ENCODE measurements at places on chromosomes 2 and 18. TPM values are rescaled to one million over a fixed set of nuclear protein-coding genes. Genes with fewer than 3 reads are reported as not detected.

ABCG5 gene
- total RNA-seq: not detected

CCDC102B gene
- 12.9 TPM for total RNA-seq

PXDN gene
- 151 TPM for total RNA-seq

CNRIP1 gene
- total RNA-seq: 54.8 TPM

CROCC2 gene
- not detected for total RNA-seq

CD8B2 gene
- total RNA-seq: not detected

TUBB8B gene
- not detected for total RNA-seq

ONECUT2 gene
- not detected for total RNA-seq

SERPINB5 gene
- not detected for total RNA-seq

DSG1 gene
- total RNA-seq: not detected

PSMA8 gene
- total RNA-seq: not detected

PLCD4 gene
- 1.7 TPM for total RNA-seq

KCNE4 gene
- 6.4 TPM for total RNA-seq

OTX1 gene
- total RNA-seq: not detected

ACTG2 gene
- total RNA-seq: 0.51 TPM

CCDC93 gene
- total RNA-seq: 47.9 TPM

MYCN gene
- total RNA-seq: not detected

DNAJC5G gene
- not detected for total RNA-seq

CCDC148 gene
- 0.82 TPM for total RNA-seq

IGFBP2 gene
- 25.9 TPM for total RNA-seq

ETAA1 gene
- 16.1 TPM for total RNA-seq

BMP10 gene
- total RNA-seq: not detected

EGR4 gene
- not detected for total RNA-seq

MALT1 gene
- total RNA-seq: 30.6 TPM

TMEM198 gene
- 1.5 TPM for total RNA-seq

SPHKAP gene
- not detected for total RNA-seq

DNER gene
- total RNA-seq: 0.57 TPM

HOXD11 gene
- not detected for total RNA-seq

FRZB gene
- total RNA-seq: 8.1 TPM

SLC30A3 gene
- not detected for total RNA-seq
